ENCODE measurements at places on chromosomes 3 and 15.

- DNase-seq: no peak
- H3K27me3 ChIP-seq: no peaks in the 10 kb centered on the region
- H3K4me3 ChIP-seq: no peak overlapping the region
Observed at GRCh38 chr3:63661242-63661641, 8.8 kb downstream of the SNTN start.

DNA sequence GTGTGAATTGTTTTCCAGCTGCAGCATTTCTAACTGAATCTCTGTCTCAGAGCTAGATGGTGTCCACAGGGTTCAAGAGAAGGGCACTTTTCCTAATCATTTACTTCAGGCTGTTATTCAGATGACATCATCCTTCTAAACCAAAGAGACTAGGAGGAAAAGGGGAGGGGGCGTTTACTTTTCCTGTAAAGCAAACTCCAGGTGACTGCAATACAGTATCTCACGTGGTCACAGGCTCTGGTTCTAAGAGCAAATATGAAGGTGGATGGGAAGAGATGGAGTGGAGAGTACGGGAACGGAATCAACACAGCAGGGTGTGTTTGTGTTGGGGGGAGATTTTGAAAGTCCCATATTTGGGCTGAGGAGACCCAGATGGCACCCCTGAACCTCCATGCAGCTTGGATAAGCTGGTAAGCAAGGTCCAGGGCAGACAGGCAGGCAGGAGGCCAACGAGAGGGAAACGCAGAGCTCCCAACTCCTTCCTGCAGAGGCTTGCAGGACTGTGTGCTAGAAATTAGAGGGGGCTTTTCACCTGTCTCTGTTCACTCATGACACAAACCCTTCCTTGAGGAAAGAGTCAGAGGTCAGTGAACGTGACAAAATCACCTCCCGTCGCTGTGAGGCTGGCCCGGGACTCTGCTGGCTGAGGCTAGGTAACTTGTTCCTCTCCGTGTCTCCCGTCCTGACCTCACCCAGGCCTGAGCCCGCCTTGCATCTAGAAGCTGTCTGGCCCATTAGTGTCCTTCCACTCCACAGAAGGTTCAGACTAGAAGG, 151.2 kb downstream of the OPA1 start:
- DNase-seq: peak; percentile 51
- no peaks in the 10 kb centered on the region for H3K36me3 ChIP-seq
- no peak overlapping the region for H3K27ac ChIP-seq
- peaks cover 75% of the 10 kb centered on the region for H3K27me3 ChIP-seq
- no peaks in the 10 kb centered on the region for H3K4me1 ChIP-seq

GRCh38 chr15:41309226-41309905, 23.0 kb downstream of the OIP5 start:
- no peaks in the 10 kb centered on the region for H3K27me3 ChIP-seq
- no peak overlapping the region for H3K4me3 ChIP-seq
- H3K36me3 ChIP-seq: peaks cover 7% of the 10 kb centered on the region
- no peak for DNase-seq
- H3K27ac ChIP-seq: no peak overlapping the region
- no peaks in the 10 kb centered on the region for H3K4me1 ChIP-seq

GRCh38 chr15:94077938-94078337, 153.4 kb upstream of the MCTP2 start:
- no peak for DNase-seq
- H3K36me3 ChIP-seq: no peaks in the 10 kb centered on the region
- no peak overlapping the region for H3K4me3 ChIP-seq
- H3K27ac ChIP-seq: no peak overlapping the region

GRCh38 chr3:14836049-14836468, 17.3 kb downstream of the FGD5 start:
- H3K36me3 ChIP-seq: no peaks in the 10 kb centered on the region
- H3K27me3 ChIP-seq: peaks cover 26% of the 10 kb centered on the region
- no peaks in the 10 kb centered on the region for H3K4me1 ChIP-seq
- no peak for DNase-seq
- H3K4me3 ChIP-seq: no peak overlapping the region
- H3K27ac ChIP-seq: no peak overlapping the region

DNA sequence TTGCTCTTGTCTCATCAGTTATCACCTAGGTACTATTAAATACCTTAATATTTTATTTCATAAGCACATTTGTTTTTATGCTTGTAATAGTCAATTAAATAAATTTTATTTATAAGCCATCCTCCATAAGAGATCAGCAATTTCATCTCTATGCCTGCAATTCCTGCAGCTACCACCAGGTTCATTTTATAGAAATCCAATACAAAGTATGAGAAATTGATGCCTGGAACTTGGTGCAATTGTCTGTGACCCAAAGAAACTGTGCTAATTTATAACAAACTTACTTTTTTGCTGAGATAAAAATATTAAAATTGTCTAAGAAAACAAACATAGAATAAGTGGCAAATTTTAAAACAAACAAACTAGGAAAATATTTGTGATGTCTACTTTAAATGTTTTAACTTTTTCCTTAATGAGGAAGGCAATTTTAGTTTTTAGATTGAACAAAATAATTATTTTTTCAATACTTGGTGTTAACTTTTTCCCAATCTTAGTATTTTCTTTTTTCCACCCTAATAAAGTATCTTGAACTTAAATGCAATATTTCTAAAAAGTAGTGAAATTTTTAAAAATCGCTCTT, 1026.6 kb downstream of the ROBO1 start:
- no peaks in the 10 kb centered on the region for H3K27me3 ChIP-seq
- peaks cover 34% of the 10 kb centered on the region for H3K4me1 ChIP-seq
- DNase-seq: no peak
- peaks cover 14% of the 10 kb centered on the region for H3K36me3 ChIP-seq
- no peak overlapping the region for H3K27ac ChIP-seq

GRCh38 chr3:51777985-51778384, 1.1 kb downstream of the IQCF6 start:
- no peak overlapping the region for H3K4me3 ChIP-seq
- no peaks in the 10 kb centered on the region for H3K36me3 ChIP-seq
- H3K27me3 ChIP-seq: peaks cover 15% of the 10 kb centered on the region
- no peaks in the 10 kb centered on the region for H3K4me1 ChIP-seq
- H3K27ac ChIP-seq: no peak overlapping the region
